ENCODE measurements at places on chromosomes 1 and 21.
A peak's percentile ranks its signal among the peaks of the same experiment; 100 is the strongest.

GRCh38 chr1:33624991-33625870, 152.8 kb downstream of the ZSCAN20 start:
- no peak for DNase-seq

GRCh38 chr1:210366767-210367166, 38.1 kb downstream of the HHAT start:
- no peak for DNase-seq

GRCh38 chr1:181179987-181180365, 91.5 kb downstream of the IER5 start:
- no peak for DNase-seq

DNA sequence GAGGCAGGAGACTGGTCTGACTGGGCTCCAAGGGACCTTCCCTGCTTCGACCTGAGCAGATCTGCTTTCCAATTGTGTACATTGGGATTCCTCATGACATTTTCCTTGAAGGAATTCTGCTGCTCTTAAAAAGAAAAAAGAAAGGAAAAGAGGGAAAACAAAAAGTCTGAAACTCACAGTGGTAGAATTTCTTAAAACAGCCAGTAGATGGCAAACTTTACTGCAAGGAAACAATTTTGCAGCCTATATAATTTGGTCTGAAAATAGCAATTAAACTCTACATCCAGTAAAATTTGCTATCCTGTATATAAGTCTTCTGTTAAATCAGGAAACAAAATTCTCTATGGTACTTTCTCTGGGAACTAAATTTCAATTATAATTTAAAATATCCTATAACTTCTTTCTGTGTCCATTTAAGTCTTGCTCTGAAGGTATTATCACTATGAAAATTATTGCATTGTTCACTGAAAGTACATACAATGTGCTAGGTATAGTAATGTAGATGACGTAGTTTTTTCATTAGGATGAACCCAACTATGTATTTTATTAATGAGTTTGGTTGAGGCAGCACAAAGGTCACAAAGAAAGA, 59.8 kb downstream of the CRB1 start:
- no peak for DNase-seq

DNA sequence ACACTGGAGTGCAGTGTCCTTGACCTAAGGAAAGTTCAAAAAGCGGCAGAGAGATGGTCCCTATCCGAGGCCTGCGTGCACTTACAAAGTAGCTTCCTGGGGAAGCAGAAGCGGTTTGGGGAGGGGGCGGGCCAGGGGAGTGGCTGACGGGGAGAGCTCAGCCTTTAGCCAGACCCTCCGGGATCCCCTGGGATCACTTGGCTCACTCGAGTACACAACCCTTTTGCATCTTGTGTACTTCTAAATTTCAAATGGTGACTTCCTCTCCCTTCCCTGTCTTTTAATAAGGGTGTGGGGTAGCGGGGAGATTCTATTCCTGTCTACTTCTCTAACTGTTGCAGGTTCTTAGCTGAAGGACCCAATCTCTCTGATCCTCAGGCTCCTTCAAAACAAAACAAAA, 18.1 kb upstream of the SNX27 start:
- DNase-seq, result no peak

- DNase-seq, result no peak
Measured at GRCh38 chr1:15160626-15161025, 7.1 kb downstream of the TMEM51 start.

DNA sequence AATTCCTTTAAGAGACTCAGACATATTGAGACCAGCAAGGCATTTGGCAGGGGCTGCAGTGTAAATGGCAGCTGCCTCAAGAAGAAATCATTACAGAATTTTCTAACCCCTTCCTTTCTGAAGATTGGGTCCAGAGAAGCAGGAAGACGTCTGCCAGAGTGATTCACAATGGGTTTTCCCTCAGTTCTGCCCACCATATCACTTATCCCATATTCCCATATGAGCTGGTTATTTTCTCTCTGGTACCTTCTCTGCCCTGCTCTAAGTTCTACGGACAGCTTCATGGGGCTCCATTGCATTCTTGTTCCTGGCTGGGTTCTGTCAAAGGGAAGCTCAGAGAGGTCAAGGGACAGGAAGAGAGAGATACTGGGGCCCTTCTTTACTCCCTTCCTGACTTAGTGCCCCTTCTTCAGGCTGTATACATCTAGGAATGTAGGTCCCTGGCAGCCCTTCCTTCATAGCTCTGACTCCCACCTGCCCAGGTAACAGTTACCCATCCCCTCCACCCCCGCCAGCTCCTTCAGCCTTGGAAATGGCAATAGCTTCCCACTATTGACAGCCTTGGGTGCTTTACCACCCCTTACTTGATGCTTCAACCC, 420.6 kb upstream of the DAB1 start:
- DNase-seq, result no peak

GRCh38 chr1:156359973-156360372, 9.0 kb upstream of the RHBG start:
- no peak for DNase-seq

DNA sequence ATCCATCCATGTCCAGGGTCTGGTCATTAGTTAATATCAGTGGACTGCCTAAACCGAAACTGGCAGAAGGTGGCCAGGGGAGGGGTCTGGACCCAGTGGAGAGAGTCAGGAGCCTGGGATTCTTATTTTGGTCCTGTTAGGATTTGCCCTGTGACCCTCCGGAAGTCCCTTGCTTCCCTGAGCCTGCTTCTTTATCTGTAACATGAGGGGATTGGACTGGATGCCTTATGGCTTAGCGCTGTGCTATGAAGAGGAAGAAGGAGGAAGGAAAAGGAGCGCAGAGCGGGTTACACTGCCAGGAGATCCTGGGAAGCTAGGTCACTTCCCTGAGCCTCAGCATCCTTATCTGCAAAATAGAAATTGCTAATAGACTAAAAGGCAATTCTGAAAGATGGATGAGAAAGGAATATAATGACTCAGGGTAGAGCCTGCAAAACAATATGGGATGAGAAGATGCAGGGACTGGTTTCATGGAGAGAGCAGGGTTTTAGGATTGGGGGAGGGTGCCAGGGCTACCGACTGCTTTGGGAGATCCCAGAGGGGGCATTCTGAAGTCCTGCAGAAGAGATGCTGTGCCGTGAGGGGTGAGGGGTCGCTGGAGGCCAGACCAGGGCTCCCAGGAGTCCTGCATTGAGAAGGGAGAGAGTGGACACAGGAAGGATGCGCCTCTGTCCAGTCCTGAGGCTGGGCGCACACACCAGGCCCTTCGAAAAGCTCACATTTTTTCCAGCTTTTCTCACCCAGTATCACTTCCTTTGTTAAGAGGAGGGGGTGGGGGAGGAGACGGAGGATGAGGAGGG, 460 bp upstream of the ADORA1 start:
- DNase-seq, result no peak

DNA sequence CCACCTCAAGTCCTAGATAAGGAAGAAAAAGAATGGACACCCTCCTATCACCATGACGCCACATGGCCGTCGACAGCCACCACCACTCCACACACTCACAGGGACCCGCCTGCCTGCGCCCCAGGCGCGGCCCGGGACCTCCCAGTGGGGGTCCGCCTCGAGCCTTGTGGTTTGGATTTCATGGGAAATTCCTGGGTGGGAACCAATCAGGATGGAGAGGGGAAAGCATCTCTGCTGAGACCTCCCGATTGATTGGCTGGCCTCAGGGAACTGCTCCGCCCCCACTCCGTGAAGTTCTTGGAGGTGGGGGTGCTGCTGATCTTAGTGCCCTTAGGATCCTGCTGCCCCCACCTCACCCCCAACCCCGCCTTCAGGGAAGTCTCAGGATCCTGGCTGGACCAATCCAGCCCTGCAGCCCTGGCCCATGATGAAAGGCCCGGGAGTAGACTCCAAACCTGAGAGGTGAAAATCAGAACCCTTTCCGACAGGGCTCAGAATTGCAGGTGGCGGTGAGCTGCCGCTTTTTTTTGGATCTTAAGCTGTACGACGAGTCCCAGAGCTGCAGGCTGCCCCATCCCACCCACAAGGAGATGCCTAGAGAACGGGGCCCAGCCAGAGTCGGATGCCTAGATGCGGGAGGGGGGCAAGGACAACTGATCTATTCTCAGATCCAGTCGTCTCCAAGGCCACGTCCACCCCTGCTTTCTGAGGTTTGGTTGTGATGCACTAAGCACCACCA, 29.0 kb upstream of the TMEM51 start:
- no peak for DNase-seq

- no peak for DNase-seq
Measured at GRCh38 chr1:91124989-91125417, 103.2 kb upstream of the ZNF644 start.

GRCh38 chr1:100034470-100034869, 64.7 kb downstream of the SLC35A3 start:
- DNase-seq, result no peak

GRCh38 chr1:179058487-179059483, 23.1 kb upstream of the TOR3A start:
- no peak for DNase-seq

- no peak for DNase-seq
Measured at GRCh38 chr21:43689556-43690337, 29.2 kb upstream of the PDXK start.

- peak; percentile 90 for DNase-seq
Measured at GRCh38 chr1:8408151-8408839, 90.4 kb downstream of the SLC45A1 start.

DNA sequence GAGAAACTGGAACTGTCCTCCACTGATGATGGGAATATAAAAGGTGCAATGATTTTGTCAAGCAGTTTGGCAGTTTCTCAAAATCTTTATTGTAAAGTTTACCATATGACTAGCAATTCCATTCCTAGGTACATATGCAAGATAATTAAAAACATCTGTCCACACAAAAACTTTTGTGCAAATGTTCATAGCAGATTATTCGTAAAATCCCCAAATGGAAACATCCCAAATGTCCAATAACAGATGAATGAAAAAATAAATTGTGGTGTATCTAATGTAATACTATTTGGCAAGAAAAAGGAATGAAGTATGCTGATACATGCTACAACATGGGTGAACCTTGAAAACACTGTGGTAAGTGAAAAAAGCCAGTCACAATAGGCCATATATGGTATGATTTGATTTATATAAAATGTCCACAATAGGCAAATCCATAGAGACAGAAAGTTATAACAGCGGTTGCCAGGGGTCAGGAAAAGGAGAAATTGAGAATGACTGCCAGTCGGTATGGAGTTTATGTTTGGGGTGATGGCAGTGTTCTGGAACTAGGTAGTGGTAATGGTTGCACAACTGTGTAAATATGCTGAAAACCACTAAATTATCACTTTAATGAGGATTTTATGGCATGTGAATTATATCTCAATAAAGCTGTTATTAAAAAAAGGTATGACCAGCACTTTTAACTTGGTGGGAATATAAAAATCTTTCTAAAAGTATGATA, 81.7 kb upstream of the BEND5 start:
- DNase-seq, result no peak

- no peak for DNase-seq
Measured at GRCh38 chr1:182351790-182352364, 39.7 kb downstream of the GLUL start.

GRCh38 chr1:108831225-108831624, 25.7 kb downstream of the AKNAD1 start:
- no peak for DNase-seq

DNA sequence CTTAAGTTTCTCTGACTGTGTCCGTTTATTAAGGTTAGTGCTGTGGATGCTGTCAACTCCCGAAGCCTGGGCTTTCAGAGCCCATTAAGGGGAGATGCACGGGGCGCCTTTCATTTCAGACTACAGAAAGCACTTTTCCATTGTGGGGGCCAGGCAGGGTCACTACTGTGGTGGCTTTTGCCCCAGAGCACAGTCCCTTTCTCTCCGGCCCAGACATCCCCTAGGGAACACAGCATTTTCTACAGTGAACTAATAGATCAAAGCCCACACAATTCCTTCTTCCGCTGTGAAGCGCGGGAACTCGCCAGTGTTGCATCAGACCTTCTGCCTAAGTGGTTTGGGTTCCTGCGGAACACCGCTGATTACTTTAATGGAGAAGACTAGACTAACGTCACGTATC, 26.8 kb upstream of the MAP1LC3C start:
- DNase-seq, result no peak

Measured in right lobe of liver (tissue), 6 donors.